HT1080 (cell line): ENCODE measurements at places on chromosomes 12 and 14. TPM values are rescaled to one million over a fixed set of nuclear protein-coding genes. Genes with fewer than 3 reads are reported as not detected.

- no peak for DNase-seq
Observed at GRCh38 chr14:61643555-61643954, 51.8 kb upstream of the HIF1A start.

GRCh38 chr14:36361210-36361853, 40.9 kb upstream of the MBIP start:
- no peak for DNase-seq

GRCh38 chr14:28776482-28777266, 10.1 kb downstream of the FOXG1 start:
- no peak for DNase-seq

GRCh38 chr12:132593938-132594358, 16.4 kb downstream of the LRCOL1 start:
- peak; percentile 67 for DNase-seq

DNA sequence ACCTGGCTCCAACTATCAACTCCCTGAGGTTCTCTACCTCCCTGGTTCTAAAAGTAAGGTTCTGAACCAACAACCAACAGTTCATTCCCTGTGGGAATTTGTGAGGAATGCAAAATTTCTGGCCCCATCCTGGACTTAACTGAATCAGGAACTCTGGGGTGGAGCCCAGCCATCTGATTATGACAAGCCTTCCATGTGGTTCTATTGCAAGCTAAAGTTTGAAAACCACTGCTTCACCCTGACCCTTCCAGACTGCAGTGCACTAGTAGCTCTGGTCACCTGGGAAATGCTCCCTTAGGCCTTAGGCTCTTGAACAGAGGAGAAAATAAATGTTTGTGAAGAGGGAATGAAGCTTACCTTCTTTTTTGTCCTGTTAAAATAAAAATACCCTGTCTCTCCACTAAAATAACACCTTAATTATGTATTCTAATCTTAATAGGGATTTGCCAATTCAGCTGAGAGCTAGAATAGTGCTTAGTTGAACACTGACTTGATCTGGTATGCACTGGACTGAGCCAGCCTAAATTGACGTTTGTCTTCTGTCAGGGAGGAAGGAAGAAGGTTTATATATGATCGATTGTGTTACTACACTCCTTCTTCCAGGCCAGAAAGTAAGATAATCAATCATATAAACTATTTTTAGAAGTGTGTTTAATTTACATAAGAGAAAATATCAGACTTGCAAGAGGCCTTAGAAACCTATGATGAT, 39.1 kb upstream of the DDHD1 start:
- DNase-seq, result no peak

DNA sequence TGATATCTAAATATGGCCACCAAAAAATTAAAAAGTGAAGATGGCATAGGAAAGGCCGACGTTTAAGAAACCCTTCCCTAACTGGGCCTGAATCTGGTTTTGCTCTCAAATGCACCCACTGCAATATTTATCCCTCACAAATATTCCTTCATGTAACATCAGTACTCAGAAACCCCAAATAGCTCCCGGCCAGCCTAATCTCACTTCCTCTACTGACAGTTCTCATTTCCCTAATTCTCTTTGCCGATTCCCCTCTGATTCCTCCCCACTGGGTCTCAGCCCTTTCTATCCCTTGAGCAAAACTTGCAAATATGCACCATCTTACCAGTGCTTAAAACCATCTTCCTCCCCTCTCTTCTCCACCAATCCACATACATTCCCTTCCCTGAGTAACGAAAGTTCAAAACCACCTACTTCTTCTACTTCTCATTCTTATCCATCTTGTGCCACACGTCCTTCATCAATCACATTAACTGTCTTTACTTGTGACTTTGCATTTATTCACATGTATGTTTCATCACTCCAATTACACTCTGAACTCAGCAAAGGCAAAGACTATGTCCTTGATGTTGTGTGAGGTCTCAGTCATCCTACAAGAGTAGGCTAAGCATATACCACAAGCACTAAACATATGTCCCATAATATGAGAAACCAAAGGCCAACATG, 23.1 kb downstream of the KCNK10 start:
- no peak for DNase-seq

DNA sequence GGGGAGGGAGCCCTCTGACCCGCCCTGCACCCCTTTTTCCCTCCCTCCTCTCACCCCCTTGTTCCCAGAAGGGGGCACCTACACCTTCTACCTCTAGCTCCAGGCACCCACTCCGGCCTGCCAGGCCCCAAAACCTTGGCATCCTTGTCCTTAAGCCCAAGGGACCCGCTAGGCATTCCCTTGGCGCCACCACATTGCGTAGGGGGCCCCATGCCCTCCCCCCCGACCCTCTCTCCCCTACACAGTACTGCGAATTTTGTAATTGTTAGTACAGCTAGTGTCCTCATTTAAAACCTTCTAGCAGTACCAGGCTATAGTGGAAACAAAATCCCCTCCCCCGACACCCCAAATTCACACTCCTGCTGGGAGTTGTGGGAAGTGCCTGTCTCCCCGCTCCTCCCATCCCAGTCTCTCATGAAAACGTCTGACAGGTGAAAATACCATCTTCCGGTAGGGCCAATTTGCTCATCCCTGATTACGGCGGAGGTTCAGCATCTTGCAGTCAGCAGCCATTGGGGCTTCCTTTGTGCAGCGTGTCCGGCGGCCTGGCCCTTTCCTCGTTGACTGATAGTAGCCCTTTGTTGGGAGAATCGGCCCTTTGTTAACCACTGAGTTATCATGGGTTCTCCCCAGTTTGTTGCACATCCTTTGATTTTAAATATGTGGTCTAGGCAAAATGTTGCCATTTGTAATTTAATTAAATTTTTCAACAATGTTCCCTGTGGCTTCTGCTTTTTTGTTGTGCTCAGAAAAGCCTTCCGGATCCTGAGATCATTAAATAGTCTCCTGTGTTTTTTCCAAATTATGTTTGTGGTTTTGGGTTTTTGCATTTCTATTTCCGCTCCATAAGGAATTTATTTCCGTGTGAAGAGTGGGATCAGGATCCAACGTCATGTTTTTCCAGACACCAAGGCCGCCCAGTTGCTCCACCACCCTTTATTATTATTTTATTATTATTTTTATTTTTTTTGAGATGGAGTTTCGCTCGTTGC, 7.9 kb upstream of the CEP170B start:
- DNase-seq, result no peak

DNA sequence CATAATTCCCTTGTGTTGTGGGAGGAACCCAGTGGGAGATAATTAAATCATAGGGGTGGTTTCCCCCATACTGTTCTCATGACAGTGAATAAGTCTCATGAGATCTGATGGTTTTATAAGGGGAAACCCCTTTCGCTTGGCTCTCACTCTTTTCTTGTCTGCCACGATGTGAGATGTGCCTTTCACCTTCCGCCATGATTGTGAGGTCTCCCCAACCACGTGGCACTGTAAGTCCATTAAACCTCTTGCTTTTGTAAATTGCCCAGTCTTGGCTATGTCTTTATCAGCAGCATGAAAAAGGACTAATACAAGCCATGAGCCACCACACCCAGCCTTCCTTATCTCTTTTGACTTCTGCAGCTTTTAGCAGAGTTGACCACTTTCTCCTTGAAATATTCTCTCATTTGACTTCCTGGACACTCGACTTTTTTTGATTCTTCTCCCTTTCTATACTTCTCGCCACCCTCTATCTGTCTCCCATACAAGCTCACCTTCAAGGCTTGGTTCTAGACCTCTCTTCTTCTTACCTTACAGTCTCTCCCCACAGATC, 2.3 kb downstream of the MTERF2 start:
- DNase-seq, result no peak

- no peak for DNase-seq
Observed at GRCh38 chr12:4147031-4147481, 126.5 kb upstream of the CCND2 start.

DNA sequence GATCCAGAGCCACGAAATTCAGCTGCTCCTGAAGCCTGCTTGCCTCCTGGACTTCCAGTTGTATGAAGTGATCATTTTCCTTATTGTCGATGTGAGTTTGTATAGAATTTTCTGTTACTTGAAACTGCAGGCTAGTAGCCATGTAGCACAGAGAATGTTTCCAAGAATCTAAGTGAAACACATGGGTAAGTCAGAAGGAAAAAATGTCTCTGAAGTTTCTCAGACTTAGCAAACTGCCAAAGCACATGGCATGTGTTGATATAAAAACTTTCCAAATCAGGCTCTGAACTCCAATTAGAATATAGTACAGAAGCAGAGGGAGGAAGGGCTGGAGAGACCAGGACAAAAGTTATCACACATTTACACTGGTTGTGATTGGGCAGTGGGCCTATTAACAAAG, 9.8 kb upstream of the PCNX1 start:
- DNase-seq, result no peak

Gene TULP3
- 15.5 and 18.2 TPM in 2 replicates for total RNA-seq

Gene AVPR1A
- not detected in 2 replicates for total RNA-seq

Gene ANP32D
- total RNA-seq, result not detected in 2 replicates

Gene FSCB
- total RNA-seq, result not detected in 2 replicates
